Pulmonary artery endothelial cell (primary cell): ENCODE measurements at places on chromosomes 16 and 17.
A peak's percentile ranks its signal among the peaks of the same experiment; 100 is the strongest.

DNA sequence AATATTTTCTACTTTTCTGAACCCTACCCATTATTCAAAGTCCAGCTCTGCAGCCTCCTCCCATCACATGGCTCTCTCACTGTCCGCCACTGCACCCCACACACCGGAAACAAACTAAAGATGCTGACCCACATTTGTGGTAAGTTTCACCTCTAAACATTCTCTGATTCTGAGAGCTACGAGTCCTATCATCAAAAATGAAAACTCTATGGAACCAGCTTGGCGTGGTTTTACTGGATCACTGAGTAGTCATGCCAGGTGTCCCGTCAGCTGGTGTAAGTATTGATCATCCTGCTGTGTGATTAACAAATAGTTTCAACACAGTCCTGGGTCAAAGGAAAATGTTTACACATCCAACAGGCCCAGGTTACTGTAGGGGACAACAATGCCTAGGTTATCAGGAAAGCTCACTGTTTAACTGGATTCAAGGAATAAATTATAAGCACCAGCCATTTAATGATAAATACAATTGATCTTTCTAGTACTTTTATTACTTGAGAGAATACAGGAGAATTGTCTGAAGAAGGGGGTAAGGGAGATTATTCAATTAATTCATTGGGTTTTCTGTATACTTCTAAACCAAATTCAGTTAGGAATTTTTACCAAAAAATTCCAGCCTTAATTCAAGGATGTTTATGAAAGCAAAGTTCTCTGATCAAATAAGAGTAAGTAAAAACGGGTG lies 33.9 kb downstream of the CYTH1 start:
- no peak for DNase-seq

DNA sequence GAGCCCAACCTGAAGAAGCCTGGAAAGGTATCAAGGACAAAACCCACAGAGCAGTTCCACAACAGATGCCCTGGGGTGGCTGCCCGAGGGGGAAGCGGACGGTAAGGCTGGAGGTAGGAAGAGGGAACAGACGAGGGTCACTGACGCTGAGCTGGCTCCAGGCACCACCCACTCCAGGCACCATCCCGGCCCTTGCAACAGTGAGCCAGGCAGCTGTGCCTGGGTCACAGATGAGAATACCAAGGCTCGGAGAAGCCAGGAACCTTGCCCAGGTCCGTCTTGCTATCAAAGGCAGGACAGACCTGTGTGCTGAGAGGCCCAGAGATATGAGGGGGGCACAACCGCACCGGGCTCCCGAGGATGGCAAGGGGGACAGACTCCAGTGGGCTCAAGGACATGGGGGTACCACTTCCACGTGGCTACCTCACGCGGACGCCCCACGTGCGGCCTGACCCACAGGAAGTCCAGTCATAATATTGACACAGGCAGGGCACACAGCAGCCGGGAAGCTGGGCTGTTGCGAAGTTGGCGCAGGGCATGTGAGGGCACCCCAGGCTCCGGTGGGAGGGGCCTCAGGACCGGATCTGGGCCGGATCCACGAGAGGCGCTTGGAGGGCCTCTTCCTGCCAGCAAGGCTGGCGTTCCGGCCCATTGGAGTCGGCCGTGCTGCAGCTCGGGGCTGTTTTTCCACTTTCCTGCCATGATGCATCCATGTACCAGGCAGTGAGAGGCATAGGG lies 29.9 kb downstream of the PEMT start:
- DNase-seq: peak; percentile 27

DNA sequence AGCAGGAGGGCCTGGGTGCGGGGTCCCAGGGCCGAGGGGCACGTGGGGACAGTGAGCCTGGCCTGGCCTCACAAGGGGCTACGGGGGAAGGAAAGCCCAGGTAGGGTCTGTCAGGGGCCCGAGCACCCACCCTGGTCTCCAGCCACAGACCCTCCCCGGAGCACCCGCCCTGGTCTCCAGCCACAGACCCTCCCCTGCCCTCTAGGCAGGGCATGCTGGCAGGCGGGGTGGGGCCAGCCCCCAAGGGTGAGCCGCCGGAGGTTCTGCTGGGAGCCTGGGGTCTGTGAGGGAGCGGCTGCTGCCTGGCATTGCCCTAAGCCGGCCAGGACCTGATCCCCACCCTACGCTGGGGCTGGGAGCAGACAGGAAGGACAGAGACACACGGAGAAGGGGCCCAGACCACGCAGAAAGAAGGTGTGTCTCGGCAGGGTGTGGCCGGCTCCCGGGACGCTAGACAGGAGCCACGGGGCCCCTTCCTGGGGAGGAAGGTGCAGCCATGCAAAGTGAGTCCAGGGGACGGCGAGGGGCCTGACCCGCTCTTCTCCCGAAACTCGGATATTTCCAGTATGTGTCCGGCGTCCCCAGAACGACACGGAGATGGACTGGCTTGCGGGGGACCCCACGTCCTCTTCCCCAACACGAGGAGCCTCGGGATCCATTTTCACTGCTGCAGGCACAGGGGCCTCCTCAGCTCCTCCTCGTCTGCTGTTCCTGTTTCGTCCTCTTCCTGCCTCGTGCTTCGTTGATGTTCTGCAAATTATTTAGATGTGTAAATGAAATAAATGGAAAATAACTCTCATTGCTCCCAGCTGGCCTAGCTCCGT lies 15.5 kb downstream of the UTS2R start:
- DNase-seq: no peak

DNA sequence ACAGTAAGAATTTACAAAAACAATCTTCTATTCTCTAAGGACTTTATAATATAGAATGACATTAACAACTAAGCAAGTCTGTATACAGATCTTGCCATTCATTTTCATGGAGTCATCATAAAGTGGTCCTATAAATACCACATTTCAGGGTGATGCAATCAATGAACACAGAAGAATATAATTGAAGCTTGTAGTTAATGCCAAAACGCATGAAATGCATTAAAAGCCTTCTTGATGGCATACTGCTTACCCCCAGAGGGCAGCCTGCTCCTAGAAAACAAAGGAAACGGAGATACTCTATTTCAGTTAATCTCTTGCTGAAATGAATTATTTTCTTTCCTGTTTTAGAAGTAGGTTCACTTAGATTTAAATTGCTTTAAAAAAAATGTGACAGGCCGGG lies 45.2 kb upstream of the STAC2 start:
- DNase-seq: no peak

GRCh38 chr16:56506941-56507340 lies 12.9 kb downstream of the BBS2 start:
- DNase-seq: peak; percentile 63

- no peak for DNase-seq
Measured at GRCh38 chr16:1620391-1620790, 8.2 kb downstream of the CRAMP1 start.

GRCh38 chr17:50218771-50219315 lies 17.4 kb upstream of the COL1A1 start:
- no peak for DNase-seq

- DNase-seq: no peak
Measured at GRCh38 chr16:84986102-84986501, 25.2 kb downstream of the ZDHHC7 start.

GRCh38 chr16:81693041-81693743 lies 85.9 kb upstream of the PLCG2 start:
- DNase-seq: peak; percentile 90

GRCh38 chr16:22663389-22664064 lies 150.4 kb upstream of the HS3ST2 start:
- no peak for DNase-seq

DNA sequence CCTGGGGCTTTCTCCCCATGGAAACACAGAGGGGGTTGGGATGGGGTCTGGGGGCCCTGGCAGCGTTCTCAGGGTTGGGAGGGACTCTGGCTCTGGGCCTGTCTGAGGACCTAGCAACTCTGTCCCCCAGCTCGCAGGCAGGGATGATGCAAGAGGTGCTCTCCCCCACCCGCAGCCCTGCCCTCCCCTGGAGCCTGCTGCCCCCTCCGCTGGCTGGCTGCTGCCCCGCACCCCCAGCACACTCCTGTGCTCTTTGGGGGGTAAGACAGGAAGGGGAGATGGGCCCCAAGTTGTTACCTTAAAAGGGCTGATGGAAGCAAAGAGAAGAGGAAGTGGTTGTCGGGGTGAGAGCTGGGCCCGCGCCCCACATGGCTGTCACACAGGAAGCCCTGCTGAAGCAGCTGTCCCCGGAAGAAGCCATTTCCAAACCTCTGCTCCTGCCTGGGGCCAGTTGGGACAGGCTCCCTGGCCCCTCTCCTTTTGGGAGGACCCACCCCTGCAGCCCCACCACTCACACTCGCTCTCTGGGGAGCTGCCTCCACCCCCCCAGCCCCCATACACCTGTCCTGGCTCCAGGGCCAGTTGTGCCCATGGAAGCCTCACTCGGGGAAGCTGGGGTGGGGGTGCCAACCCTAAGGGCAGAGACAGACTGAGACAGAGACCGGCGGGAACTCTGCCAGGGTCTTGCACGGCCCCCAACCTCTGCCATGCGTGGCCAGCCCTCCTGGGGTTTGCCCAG lies 2.5 kb downstream of the CORO1A start:
- DNase-seq: no peak

DNA sequence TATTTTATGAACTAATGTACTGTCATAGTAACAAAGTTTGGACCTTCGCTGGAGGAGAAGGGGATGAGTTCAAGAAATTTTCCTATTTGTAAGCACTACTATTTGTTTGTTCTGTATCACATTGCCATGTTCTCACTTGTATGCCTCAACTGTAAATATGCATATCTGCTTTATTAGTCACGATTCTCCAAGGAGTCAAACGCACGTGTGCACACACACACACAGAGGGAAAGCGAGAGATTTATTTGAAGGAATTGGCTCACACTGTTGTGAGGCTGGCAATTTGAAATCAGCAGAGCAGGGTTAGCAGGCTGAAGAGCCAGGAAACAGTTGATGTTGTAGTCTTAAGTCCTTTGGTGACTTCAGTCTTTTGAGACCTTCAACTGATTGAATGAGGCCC lies 24.9 kb upstream of the MYH2 start:
- DNase-seq: no peak

GRCh38 chr17:73634629-73635028 lies 9.6 kb downstream of the SDK2 start:
- no peak for DNase-seq

DNA sequence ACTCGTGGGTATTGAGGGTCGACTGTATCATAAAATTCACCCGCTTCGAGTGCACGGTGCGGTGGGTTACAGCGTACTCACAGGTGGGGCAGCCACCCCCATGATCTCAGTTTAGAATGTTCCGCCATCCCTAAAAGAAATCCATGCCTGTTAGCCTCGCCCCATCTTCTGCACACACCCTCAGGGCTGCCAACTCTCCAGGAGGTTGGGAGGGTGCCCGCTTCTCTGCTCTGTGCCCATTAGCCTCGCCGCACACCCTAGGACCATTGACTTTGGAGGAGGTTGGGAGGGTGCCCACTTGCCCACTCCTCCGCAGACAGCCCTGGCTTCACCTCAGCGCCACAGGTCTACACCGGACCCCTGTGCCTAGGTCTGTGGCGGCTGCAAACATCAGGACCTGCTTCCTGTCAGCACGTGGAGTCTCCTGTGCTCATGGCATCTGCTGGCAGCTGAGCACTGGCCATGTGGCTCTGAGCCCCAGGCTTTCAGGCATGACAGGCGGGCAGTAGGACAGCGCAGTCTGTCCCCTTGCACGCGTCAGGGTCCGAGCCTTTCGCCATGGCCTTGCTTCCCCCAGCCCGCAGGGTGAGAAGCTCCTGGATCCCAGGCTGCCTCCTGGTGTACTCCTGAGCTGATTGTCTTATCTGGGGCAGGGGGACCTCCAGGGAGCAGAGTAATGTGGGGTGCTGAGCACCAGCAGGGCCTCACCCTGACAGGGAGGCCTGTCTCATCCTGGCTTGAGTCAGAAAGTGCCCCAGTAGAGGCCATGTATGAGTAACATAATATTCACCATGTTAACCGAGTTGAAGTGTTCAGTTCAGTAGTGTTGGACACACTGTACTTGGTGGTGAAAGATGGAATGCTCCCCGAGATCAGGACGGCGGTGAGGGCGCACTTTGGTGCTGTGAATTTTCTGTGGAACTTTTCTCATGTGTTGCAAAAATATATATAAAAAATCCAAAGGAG lies 21.9 kb downstream of the NME3 start:
- no peak for DNase-seq

- peak; percentile 7 for DNase-seq
Measured at GRCh38 chr16:72434159-72434558, 262.2 kb upstream of the PMFBP1 start.

DNA sequence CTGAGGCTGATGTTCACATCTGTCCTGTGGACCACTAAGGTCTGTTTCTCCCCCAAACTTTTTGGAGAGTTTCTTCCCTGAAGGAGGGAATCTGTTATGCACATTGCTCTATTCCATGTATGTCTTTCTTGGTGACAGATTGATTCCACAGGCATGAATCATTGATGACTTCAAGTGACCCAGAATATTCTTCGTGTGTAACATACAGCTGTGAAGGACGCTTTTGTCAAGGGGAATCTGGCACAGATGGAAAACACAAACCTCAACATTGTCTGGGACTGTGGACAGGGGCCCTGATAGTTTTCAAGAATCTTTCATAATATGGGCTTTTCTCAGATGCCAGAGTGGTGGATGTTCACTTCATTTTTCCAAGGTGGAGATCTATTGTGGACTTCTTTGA lies 223.1 kb upstream of the MAF start:
- no peak for DNase-seq

- no peak for DNase-seq
Measured at GRCh38 chr17:5033352-5034015, 1.7 kb downstream of the SLC52A1 start.
